ENCODE measurements at places on chromosomes 7 and 10. TPM values are rescaled to one million over a fixed set of nuclear protein-coding genes. Genes with fewer than 3 reads are reported as not detected.

IQUB gene
- not detected for polyA plus RNA-seq

NUTM2B gene
- polyA plus RNA-seq, result 0.01 TPM

VWC2 gene
- polyA plus RNA-seq, result 2.3 TPM

ELOVL3 gene
- polyA plus RNA-seq, result not detected

NCF1 gene
- 0.99 TPM for polyA plus RNA-seq

TRIM50 gene
- 0.08 TPM for polyA plus RNA-seq

Measured in heart left ventricle (tissue), 16 donors.